ENCODE measurements at places on chromosomes 1 and 21.

DNA sequence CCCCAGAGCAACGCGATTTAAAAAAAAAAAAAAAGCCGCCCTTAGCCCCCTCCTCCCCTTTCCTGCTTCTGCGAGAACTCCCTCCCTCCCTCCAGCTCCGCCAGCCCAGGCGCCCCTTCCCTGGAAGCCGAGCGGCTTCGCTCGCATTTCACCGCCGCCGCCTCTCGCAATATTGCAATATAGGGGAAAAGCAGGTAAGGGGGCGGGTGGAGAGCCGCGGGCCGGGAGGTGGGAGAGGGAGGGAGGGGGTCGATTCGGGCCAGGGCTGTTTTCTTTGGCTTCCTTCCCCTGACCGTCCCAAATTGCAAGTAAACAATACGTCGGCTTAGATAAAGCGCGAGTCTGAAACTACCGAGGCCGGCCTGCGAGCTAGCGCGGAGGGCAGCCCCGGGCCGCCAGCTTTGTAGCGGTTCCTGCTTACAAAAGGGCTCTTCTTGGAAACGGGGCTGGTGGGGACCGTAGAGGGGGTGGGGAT lies 408 bp downstream of the LMO4 start:
- DNase-seq = peak; percentile 27

DNA sequence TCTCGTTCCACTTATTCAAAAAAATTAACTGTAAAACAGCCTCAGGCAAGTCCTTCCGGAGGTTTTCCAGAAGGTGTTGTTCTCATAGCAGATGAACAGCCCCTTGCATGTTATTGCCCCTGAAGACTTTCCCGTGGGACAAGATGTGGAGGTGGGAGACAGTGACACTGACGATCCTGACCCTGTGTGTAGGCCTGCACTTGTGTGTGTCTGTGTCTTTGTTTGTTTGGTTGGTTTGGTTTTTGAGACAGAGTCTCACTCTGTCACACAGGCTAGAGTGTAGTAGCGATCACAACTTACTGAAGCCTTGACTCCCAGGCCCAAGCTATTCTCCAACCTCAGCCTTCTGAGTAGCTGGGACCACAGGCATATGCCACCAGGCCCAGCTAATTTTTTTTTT lies 12.6 kb downstream of the ETV3L start:
- DNase-seq = no peak

GRCh38 chr1:115694805-115695204 lies 53.0 kb downstream of the VANGL1 start:
- no peak for DNase-seq

- DNase-seq = no peak
Measured at GRCh38 chr1:57162607-57163261, 196.9 kb upstream of the C8B start.

- no peak for DNase-seq
Measured at GRCh38 chr1:64471218-64472039, 1.5 kb downstream of the CACHD1 start.

DNA sequence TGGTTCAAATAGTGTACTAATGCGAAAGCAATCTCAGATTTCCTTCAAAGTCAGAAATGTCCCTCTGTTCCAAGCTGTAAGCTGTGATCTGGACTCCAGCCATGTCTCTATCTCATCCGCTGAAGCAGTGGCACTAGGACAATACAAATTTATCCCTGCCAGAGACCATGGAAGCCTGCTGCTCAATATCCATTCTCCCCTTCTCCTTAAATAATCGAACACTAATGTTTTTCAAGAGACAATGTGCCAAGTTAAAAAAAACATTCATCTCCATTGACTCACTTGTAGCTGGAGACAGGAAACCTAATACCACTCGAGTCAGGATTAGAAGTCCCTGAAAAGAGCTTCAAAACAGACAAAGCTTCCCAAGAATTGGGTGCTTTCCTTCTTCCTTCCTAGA lies 38.5 kb upstream of the PGBD5 start:
- no peak for DNase-seq

GRCh38 chr1:105396001-105396400 lies 1646.3 kb downstream of the AMY1C start:
- no peak for DNase-seq

- no peak for DNase-seq
Measured at GRCh38 chr1:84603941-84604830, 29.9 kb upstream of the CTBS start.

GRCh38 chr1:189658381-189658780 lies 819.3 kb downstream of the BRINP3 start:
- no peak for DNase-seq

GRCh38 chr1:202090994-202091393 lies 31.7 kb upstream of the GPR37L1 start:
- no peak for DNase-seq
